ENCODE measurements at places on chromosomes 3 and 15.
A peak's percentile ranks its signal among the peaks of the same experiment; 100 is the strongest.

GRCh38 chr3:195508185-195508584, 34.9 kb downstream of the PPP1R2 start:
- no peak for DNase-seq

DNA sequence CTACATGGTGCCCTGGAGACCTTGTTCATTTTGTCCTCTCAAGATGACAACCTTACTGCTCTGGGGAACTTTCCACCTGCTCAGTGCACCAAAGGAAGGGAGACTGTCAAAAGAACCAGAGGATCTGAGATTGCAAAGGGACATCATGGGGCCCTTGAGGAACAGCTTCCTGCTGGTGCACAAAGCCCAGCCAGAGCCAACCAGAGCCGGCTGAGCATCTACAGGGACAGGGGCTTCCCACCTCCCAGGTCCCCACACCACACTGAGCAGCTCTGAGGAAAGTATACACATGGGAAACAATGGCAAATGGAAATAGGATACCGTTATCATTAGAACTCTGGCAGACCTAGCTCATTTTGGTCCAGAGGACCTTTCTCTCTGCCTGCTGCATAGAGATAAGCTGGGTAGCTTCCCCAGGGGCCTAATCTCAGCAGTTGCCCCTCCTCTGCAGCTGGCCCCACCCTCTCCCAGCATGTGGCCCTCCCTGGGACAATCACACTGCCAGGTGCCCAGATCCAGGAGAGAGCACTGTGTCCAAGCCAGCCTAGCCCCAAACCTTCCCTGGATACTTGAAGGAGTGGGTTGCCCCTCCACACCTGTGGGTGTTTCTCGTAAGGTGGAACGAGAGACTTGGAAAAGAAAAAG, 123.4 kb upstream of the PRR20G start:
- DNase-seq, result no peak

- no peak for DNase-seq
Observed at GRCh38 chr3:3532508-3532907, 266.7 kb upstream of the LRRN1 start.

- no peak for DNase-seq
Observed at GRCh38 chr3:186400662-186401061, 38.6 kb upstream of the DGKG start.

- no peak for DNase-seq
Observed at GRCh38 chr15:73374604-73375003, 5.8 kb upstream of the HCN4 start.

DNA sequence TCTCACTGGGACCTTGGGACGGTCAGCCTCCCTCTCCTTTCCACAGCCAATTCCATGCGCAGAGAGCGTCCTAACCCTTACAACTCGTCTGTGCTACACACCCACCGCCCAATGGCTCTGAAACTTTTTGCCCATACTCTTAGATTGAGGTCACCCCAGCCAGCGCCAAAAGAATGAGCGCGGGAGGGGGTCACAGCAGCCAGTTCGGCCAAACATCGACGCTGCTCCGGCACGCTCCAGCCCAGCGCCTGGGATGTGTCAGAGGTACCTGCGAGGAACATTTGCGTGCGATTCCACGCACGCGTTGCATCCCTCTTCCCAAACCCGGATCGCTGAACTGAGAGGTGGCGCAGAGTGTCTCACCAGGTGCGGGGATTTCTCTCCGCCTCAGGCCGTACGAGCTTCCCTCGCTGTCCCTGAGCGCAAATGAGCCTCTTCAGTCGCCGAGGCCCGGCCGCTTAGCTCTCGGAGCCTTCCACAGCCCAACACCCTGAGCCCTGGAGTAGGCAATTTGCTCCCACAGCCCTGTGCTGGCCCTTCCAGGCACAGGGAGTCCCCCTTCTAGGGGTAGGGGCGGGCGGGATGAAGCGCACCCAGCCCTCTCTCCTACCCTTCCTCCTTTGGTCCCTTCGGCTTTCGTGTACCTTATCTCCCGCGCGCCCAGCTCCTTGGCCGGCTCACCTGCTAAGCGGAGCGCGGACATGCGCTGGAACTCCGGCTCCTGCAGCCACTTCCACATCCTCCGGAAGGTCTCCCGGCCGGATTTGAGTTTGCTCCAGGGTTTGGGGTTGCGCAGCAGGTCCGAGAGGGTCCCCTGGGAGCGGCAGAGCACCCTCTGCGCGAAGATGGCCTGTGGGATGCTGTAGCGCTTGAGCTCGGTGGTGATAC, 1.8 kb downstream of the ONECUT1 start:
- DNase-seq, result no peak

DNA sequence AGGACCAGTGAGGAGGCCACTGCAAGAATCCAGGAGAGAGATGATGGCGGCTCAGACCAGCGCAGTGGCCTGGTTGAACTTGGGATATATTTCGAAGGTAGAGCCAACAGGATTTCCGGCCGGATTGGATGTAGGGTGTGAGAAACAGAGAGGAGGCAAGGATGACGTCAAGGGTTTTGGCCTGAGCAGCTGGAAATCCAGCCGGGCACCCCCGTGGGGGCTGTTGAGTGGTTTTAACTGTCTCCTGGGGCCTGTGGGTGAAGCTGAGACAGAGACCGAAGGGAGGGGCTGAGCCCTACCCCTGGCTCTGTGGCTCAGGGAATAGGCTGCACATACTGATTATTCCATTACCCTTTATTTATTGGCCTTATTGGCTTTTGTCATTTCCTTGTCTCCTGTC, 45.7 kb downstream of the EXOG start:
- DNase-seq, result no peak

GRCh38 chr3:65701516-65701915, 337.2 kb downstream of the MAGI1 start:
- DNase-seq, result no peak

- no peak for DNase-seq
Observed at GRCh38 chr3:38136393-38136776, 542 bp downstream of the ACAA1 start.

DNA sequence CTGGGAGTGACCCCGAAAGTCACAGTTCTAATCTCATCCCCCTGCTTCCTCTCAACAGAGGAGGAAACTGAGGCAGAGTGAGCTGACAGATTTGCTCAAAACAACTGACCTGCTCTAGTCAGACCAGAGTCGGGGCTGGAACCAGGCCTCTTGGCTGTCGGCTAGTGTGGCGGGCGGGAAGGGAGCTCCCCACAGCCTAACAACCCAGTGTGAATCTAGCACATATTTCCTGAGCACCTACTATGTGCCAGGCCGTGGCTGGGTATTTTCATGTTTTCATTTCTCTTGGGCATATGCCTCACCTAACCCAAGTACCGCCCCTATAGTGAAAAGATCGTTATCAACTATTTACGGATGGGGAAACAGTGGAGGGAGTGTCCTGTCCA, 27.2 kb downstream of the GRIP2 start:
- DNase-seq, result no peak

DNA sequence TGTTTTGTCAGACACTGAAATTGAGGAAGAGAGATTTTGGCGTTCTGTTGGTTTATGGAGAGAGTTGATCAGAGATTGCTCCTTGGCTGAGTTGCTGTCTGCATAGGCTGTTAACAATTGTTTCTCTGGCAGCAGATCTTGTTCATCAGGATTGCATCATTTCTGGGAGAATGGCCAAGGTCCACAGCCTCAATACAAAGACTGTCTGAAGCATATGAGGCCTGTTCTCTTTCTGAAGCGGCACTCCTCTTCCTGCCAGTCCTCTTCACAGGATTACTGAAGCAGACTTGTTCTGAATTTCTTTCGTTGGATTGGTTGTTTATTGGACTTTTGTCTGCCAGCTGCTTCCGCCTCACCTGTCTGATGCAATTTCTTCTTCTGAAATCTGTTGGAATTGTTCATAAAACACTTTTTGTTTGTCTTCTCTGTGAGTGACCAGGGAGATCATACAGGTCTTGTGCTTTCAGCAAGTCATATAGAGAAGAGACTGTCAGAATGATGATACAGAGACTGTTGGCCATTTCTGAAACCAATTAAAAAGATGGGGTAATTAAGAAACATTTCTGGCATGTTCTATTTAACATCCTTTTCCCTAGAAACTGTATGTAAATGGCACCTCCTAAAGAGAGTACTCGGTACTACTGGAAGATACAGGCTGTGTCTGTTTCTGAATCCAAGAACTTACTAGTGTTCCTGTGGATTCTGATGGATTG, 25.5 kb downstream of the SETD5 start:
- peak; percentile 91 for DNase-seq

DNA sequence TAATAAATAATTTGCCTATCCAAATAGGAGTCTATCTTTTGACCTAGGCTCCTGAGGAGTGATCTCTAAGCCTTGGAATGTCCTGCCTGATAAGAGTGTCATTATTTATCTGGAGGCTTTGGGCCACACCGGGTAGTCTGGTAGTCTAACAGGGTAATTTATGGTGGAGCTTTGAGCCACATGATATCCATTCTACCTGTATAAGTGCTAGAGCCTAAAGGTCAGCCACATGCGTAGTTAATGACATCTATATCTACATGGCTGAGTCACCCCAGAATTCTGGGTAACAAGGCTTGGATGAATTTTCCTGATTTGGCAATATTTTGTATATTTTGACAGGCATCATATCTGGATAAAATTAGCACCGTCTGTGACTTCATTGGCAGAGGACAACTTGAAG, 681.4 kb downstream of the MCTP2 start:
- no peak for DNase-seq

DNA sequence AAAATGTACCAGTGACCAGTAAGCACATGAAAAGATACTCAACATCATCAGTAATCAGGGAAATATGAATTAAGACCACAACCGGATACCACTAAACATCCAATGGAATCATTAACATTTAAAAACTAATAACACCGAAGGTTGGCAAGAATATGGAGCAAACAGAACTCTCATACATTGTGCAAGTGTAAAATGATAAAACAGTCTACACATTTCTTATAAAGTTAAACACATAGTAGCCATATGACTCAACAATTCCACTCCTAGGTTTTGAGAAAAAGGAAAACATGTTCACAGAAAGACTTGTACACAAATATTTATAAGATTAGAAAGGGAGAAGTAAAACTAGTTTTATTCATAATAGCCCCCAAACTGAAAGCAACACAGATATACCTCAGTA, 60.3 kb upstream of the SLCO2A1 start:
- DNase-seq, result no peak

- no peak for DNase-seq
Observed at GRCh38 chr3:178967177-178967532, 104.5 kb downstream of the ZMAT3 start.

DNA sequence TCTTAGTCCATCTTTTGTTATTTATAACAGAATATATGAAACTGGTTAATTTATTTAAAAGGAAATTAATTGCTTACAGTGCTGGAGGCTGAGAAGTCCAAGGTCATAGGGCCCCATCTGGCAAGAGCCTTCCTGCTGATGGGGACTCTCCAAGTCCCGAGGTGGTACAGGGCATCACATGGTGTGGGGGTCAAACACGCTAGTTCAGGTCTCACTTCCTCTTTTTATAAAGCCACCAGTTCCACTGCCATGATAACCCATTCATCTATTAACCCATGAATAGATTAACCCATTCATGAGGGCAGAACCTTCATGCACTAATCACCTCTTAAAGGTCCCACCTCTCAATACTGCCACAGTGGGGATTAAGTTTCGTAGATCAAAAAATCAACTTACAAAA, 659.3 kb downstream of the NAALADL2 start:
- DNase-seq, result no peak

- no peak for DNase-seq
Observed at GRCh38 chr3:197174927-197175326, 123.5 kb downstream of the DLG1 start.

DNA sequence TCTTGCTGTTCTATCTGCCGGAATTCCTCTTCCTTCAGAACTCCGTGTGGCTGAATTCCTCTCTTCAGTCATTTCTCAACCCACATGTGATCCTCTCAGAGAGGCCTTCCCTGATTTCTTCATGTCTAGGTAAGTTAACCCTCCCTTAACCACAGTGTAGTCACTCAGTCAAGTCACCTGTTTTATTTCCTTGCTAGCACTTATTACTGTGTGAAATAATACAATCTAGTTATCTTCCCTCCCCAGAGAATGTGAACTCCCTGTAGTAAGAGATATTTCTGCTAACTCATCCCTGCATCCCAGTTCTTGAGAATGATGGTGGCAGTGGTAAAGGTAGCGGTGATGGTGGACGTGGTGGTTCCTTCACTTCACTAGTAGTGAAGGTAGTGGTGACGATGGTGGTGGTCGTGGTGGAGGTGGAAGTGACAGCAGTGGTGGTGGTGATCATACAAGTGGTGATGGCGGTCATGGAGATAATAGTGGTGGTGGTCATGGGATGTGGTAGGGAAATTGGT, 33.3 kb downstream of the COL6A5 start:
- no peak for DNase-seq

GRCh38 chr3:159861369-159861987, 127.2 kb upstream of the IL12A start:
- no peak for DNase-seq

DNA sequence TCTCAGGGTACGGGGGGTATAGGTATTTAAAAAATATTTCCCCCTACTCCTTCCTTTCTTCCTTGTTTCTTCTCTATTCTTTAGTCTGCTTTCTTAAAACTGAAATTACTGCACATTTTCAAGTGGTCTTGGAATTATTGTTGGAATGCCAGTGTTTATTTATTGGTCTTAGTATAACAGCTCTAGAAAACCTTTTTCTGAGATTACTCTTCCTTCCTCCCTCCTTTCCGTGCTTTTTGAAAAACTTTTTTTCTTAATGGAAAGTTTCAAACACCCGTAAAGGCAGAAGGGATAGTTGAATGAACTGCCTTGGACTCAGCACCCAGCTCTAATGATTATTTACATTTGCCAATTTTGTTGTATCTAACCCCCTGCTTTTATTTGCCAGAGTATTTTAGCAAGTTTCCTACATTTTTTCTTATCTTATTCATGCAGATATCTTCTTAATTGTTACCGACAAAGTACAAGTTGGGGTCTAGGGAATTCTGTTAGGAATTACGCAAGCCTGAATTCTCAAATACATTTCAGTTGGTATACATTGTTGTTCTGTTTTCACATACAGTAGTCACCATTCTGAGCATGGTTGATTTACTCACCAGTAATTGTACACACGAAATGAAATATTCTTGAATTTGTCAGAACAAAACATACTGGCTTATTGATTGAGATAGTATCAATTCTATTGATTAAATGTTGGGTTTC, 36.2 kb downstream of the KAT2B start:
- DNase-seq, result no peak

All from GM04503 (cell line).